Renal pelvis (tissue), 12 donors: ENCODE measurements at places on chromosomes 7 and 10. TPM values are rescaled to one million over a fixed set of nuclear protein-coding genes. Genes with fewer than 3 reads are reported as not detected.

Gene AGR3
- 1.5 TPM for polyA plus RNA-seq

Gene LEP
- polyA plus RNA-seq, result 0.96 TPM

Gene HTRA1
- polyA plus RNA-seq, result 167 TPM

Gene DPYSL4
- polyA plus RNA-seq, result 22.3 TPM

Gene NPY4R2
- not detected for polyA plus RNA-seq

Gene FOXP2
- polyA plus RNA-seq, result 10.4 TPM

Gene RBP4
- polyA plus RNA-seq, result 0.73 TPM

Gene FEZF1
- polyA plus RNA-seq, result not detected

Gene MCMBP
- 60.2 TPM for polyA plus RNA-seq

Gene HYAL4
- polyA plus RNA-seq, result 0.15 TPM
